PC-9 (cell line): ENCODE measurements at places on chromosomes 5 and 9.

DNA sequence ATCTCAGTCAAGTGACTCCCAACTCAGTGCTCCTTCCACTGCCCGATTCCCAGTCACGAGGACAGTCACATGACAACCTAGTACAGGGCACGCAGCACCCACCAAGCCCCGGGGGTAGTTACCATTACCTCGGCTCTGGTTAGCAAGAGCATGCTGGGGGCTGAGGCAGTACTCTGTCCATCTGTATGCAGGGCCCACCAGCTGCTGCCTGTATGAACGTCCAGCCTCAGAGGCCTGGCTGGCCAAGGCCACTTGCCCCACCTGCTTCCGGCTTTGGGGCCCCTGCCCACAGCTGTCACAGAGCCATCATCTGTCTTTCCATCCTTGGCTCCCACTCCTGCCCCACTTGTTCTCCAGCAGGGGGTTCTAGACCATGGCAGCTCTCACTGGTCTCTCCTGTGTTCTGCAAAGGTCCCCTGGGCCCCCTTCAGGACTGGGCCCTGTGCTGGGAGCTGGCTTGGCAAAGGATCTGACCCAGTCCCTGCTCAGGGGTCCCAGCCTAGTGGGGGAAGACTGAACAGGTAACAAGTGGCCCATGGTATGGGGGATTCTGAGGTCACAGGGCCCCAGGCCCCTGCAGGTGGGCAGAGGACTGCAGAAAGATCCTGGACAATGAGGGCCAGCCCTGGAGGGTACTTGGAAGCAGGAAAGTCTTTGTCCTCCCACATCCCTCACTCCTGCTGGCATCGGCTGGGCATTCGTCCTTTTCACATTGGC lies 3.3 kb downstream of the RPL35 start:
- peaks cover 35% of the 10 kb centered on the region for H3K36me3 ChIP-seq
- peak overlapping the region; percentile 22; the same call in 1 of the 2 replicates for H3K27ac ChIP-seq
- H3K4me3 ChIP-seq: no peak overlapping the region
- no peaks in the 10 kb centered on the region for H3K27me3 ChIP-seq
- no peak for DNase-seq

DNA sequence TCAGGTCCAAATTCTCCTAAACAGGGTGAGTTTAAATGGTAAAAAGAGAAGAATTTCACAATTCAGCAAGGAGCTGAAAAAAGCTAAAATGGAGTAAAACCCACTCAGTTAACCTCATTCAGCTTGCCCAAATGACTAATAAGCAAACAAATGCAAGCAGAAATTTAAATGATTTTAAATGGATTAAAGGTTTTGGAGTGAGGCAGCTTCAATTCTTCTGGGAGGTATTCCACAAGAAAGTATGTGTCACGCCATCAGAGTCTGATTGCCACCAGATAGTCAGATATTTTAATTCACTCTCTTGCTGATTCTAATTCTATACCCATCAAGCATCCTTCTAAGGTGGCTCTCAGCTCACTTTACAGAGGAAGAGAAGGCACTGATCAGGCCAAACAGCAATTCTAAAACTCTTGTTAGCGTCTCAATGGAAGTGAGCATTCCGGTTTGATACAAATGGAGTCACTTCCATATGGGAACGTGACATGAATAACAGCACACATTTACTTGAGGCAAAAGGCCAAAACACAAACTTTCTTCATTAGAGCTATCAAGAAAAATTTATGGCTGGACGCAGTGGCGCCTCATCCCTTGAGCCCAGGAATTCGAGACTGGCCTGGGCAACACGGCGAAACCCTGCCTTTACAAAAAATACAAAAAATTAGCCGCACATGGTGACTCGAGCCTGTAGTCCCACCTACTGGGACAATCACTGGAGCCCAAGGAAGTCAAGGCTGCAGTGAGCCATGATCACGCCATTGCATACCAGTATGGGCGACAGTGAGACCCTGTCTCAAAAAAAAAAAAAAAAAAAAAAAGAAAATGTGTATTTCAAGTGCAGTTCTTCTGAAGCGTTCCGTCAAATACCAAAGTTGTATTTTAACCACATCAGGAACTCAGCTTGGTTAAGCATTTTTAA lies 2.0 kb downstream of the CLK4 start:
- peaks cover 34% of the 10 kb centered on the region for H3K36me3 ChIP-seq
- no peak for DNase-seq
- H3K27ac ChIP-seq: no peak overlapping the region
- H3K27me3 ChIP-seq: no peaks in the 10 kb centered on the region
- H3K4me3 ChIP-seq: peak overlapping the region; percentile 85

DNA sequence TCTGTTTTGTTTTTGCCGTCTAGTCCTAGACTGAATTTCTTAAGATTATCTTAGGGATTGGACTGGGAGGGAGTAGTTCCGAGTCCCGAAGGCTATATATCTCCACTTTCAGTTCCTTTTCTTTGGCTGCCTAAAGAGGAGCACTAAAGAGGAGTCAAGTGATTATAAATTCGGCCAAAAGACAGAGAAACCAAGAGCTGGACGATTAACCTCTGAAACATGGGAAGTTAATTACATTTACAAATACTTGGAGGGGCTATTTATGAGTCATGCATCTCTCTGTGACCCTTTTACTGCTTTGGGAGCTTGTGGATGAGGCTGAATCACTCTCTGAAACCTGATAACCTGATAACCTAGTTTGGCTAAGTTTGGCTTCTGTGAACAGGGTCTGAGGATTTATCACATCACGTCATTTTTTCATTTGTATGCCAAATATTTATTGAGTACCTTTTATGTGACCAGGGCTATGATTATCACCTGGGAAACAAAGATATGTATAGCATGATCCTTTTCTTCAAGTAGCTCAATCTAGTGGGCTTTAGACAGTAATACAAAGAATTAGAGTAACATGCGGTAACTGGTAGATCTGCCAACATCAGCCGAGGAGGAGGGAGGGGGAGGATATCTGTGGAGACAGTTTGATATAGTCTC lies 180.9 kb downstream of the CD180 start:
- peaks cover 61% of the 10 kb centered on the region for H3K4me1 ChIP-seq
- DNase-seq: no peak
- peaks cover 6% of the 10 kb centered on the region; the same call in 1 of the 2 replicates for H3K36me3 ChIP-seq
- H3K27me3 ChIP-seq: no peaks in the 10 kb centered on the region
- H3K27ac ChIP-seq: peak overlapping the region; percentile 96

DNA sequence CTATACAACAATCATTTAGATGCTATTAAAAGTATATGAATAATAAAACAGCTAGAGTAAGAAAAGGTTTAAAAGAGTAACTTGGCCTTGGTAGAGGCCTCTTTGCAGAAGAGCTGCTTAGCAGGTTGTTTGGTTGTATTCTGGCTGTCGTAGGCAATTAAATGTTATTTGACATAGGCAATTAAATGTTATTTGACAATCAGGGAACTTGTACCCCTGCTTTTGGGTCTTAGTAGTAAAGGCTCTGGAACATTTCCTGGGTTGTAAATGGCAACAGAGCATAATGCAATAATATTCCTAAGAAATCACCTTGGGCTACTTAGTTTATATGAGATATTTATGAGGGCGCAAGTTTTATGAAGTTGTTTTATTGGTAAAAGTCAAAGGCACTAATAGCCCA lies 84.4 kb upstream of the SLC28A3 start:
- H3K27ac ChIP-seq: no peak overlapping the region
- peaks cover 23% of the 10 kb centered on the region; the same call in 1 of the 2 replicates for H3K27me3 ChIP-seq
- H3K4me1 ChIP-seq: no peaks in the 10 kb centered on the region
- no peak overlapping the region for H3K4me3 ChIP-seq
- no peak for DNase-seq
- no peaks in the 10 kb centered on the region for H3K36me3 ChIP-seq

GRCh38 chr5:1100664-1101574 lies 10.9 kb downstream of the SLC12A7 start:
- H3K4me3 ChIP-seq: no peak overlapping the region
- H3K27me3 ChIP-seq: no peaks in the 10 kb centered on the region
- no peak for DNase-seq
- no peaks in the 10 kb centered on the region for H3K36me3 ChIP-seq
- no peak overlapping the region for H3K27ac ChIP-seq

DNA sequence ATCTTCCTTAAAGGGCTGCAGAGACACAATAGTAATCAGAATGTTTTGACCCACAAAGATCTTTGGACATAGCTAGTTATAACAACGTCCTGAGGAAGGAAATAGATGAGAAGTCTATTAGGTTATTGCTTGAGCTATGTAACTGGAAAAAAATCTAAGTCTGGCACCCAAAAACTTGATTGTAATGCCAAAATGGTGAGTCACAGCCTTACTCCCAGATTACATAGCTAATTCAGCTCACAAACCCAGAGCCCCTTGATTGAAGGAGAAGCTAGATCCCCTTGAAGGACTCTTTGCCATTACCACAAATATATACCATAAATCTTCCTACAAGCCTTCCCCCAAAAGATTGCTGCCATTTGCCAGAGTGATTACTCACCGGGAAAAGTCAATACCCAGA lies 341.8 kb upstream of the KIF2A start:
- peaks cover 28% of the 10 kb centered on the region for H3K27me3 ChIP-seq
- no peak for DNase-seq
- H3K27ac ChIP-seq: no peak overlapping the region
